ENCODE measurements at places on chromosomes 2 and 18. TPM values are rescaled to one million over a fixed set of nuclear protein-coding genes. Genes with fewer than 3 reads are reported as not detected.

DNA sequence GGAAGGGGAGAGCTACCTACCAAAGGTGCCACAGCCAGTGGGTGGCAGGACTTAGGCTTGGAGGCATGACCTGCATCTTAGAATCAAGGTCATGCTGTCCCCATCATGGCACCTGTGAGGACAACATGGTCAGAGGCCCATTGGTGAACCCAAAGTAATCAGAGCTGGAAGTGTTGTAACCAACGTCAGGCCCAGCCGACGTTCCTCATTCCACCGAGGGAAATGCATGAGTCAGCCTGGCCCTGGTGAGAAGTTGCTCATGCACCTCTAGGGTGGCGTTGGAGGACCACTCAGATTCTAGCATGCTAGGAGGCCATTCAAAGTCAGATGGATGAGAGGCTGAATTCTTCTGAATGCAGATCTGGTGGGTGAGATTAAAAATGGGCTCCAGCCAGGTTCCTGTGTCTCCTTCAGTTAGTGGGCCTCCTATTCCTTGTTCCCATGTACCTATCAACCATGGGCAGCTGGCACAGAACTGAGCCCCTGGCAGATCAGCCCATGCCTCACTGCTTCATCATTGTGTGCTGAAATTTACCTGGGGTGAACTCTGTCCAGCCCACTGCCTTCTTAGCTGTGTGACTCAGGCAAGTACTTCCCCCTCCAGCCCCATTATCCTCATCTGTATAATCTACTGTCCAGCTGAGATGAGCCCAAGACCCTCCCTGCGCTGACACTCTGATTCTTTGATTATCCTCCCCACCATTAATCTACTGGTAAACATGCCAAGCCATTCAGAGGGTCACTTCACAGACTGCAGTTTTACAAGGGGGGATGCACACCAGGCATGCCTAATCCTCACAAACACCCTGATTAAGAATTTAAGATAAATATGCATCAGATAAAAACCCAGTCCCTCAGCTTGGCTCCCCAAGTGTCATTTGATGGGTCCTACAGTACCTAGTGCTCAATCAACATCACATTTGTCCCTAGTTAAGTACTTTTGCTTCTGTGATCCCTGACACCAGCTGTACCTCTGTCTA lies 14.0 kb downstream of the SLC14A2 start:
- no peaks in the 10 kb centered on the region for H3K27me3 ChIP-seq
- no peak overlapping the region for H3K4me3 ChIP-seq
- no peak for DNase-seq
- H3K27ac ChIP-seq: no peak overlapping the region
- H3K36me3 ChIP-seq: no peaks in the 10 kb centered on the region
- H3K4me1 ChIP-seq: no peaks in the 10 kb centered on the region

GRCh38 chr18:8673256-8674209 lies 31.8 kb upstream of the MTCL1 start:
- H3K4me3 ChIP-seq: no peak overlapping the region
- no peaks in the 10 kb centered on the region for H3K27me3 ChIP-seq
- no peak for DNase-seq
- no peak overlapping the region for H3K27ac ChIP-seq

The TRMT61B gene
- 17.0 TPM for total RNA-seq

DNA sequence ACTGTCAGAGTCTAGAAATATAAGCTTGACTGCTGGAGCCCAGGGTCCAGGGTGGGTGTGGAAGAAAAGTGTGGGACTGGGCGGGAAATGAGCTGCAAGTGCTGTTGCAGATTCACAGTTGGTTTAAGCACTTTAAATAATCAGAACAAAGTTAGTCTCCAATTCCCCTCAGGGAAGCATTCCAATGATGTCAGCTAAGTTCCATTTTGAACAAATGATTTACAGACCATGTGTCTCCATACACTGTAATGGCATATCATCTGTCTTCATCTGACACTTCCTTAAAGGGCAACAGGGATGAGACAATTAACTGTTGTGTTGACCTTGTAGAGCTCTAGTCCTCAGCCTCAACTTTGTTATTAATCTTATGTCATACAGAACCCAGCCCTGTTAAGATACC lies 31.5 kb upstream of the REG3A start:
- no peak for DNase-seq
- H3K4me1 ChIP-seq: no peaks in the 10 kb centered on the region
- no peaks in the 10 kb centered on the region for H3K36me3 ChIP-seq

DNA sequence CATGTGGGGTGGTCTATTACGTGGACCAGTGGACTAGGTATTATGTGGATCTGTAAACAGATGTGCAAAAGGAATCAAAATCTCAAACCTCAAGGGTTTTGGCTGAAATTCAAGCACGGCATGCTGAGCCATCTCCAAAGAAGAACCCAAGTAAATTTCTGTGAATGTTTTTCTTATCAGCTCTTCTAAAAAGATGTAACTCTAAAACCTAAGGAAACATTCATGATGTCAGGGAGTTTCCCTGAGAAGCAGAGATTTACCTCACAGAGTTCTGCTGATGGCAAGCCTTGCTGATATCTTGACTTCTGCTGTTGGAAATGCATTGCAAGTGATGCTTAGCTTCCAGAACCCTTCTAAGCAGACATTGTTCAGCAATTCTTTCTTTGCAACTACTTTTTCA lies 21.6 kb downstream of the DSG4 start:
- DNase-seq: no peak
- H3K4me3 ChIP-seq: no peak overlapping the region
- H3K27ac ChIP-seq: no peak overlapping the region
- H3K4me1 ChIP-seq: no peaks in the 10 kb centered on the region
- no peaks in the 10 kb centered on the region for H3K36me3 ChIP-seq

The TXNDC2 gene
- total RNA-seq: not detected

GRCh38 chr18:35949903-35950627 lies 22.4 kb upstream of the RMP24 start:
- H3K4me1 ChIP-seq: no peaks in the 10 kb centered on the region
- peak overlapping the region; percentile 75 for H3K4me3 ChIP-seq
- peaks cover 11% of the 10 kb centered on the region for H3K27me3 ChIP-seq
- no peaks in the 10 kb centered on the region for H3K36me3 ChIP-seq

DNA sequence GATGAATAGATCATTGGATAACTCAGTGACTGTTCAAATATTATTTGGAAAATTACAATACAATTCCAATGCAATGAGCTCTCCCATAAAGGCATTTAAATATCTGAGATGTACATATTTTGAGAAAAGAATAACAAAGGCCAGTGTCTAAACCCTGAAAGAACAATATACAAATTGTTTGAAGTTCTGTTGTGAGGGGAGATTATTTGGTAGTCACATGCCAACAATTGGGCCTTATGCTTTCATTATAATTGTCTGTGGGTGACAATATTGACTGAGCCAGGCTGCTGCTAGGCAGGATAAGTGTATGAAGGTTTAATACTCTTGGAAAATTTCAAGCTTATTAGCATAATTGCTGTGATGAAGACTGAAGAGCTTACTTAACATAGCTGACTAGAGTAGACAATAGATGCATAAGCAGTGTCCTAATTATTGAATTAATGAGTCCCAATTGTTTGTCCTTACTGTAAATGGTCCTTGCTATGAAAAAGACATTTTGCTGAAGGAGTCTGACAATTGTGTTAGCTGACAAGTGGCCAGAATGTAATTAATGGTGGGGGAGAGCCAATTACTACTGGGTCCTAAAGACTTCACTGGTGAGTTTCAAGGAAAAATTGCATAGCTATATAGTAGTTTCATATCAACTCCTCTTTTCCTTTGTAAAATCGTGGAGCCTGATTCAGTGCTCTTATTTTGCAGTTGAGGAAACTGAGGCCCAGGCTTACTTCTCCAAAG lies 5.0 kb upstream of the SMAD2 start:
- no peaks in the 10 kb centered on the region for H3K36me3 ChIP-seq
- H3K27me3 ChIP-seq: no peaks in the 10 kb centered on the region
- no peak for DNase-seq
- no peak overlapping the region for H3K27ac ChIP-seq
- no peak overlapping the region for H3K4me3 ChIP-seq

The DNER gene
- total RNA-seq: not detected

The KCNJ13 gene
- total RNA-seq: not detected
